ENCODE measurements at places on chromosomes 11 and 22.
A peak's percentile ranks its signal among the peaks of the same experiment; 100 is the strongest.

DNA sequence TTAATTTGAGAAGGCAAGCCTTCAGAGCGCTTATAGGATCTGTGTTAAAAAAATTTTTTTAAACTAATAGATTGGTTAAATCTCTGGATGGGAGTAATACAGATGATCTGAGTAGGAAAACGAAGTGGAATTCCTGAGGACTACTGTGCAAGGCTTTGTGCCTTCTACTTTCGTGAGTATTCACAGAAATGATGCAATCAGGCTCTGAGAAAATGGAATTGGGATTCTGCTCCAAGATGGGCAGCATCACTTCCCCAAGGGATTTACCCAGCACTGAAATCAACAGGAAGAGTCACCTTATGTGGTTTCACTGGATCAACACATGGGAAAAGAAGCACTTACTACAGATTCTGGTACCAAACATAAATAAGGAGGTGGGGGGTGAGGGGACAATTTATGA lies 12.5 kb downstream of the KMT5B start:
- DNase-seq = peak; percentile 62

DNA sequence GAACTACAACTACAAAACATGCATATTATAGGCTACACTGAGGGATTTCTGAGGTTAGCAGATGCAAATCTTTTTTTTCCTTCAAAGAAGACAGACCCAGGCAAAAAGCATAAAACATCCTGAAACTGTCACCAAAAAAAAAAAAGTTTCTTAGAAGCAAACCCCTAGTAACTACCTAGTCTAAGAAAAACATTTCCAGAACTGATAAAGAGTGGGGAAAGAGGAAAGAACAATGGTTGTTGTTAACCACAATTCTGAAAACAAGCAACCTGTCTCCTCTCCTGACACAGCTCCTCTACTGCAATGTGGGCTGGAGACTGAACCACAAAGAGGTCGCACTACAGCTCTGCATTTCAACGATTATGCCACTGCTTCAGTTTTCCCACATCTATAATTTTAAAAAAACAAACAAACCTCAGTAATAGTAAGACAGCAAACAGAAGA lies 15.0 kb downstream of the DENND5A start:
- no peak for DNase-seq

- peak; percentile 92 for DNase-seq
Observed at GRCh38 chr11:1060852-1061616, 13.6 kb upstream of the MUC2 start.

GRCh38 chr22:36985211-36985889 lies 33.9 kb downstream of the TST start:
- DNase-seq = no peak

- DNase-seq = no peak
Observed at GRCh38 chr11:47451990-47452389, 3.1 kb upstream of the RAPSN start.

DNA sequence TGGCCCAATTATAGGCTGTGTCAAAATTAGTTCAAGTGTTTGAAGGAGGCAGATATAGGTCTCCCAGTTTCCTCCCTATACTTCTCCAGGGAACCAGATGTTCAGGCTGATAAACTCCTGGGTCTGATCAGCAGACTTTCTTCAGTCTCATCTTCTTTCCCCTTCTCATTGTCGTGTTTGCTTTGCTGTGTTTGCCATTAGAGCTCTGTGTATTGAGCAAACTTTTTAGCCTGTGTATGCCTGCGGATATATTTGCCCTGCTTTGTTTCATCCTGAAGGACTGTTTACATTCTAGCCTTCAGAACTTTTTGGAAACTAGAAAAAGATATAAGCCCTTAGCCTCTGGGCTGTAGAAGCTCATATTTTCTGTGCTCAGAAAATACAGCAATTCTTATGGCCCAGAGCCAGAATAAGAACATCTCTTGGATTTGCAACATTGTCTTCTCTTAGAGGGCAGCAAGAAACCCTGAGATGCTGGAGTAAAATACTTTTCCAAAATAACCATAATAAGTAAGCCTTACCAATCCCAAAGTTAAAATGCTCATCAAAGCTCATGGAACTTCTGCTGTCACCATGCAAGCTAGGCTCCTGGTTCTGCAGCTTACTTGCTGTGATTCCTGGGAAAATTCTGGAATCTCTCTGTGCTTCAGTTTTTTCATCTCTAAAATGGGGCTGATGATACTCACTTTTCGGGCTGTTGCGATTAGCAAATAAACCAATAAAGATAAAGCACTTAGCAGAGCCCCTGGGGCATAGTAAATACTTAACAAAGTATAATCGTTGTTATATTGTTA lies 34.1 kb upstream of the ME3 start:
- DNase-seq = no peak

GRCh38 chr11:35272391-35272902 lies 133.5 kb downstream of the CD44 start:
- DNase-seq = no peak

DNA sequence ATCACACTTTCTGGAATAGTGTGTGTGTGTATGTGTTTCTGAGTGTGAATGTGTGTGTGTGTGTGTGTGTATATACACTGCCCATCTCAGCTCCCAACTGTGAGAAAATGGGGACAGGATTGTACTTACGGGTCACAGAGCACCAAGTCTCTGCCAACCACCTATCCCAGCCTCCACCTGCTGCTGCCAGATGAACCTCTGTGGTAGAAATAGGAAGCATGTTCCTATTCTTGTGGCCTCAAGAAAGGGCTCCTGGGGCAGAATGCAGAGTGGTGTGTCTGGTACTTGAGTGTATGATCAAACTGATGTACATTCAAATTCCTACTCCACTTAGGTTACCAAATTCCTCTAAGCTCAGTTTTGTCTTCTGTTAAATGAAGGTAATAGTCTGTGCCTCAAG lies 14.6 kb downstream of the UBASH3B start:
- DNase-seq = no peak

- DNase-seq = peak; percentile 81
Observed at GRCh38 chr11:63916837-63917691, at the start of gene RCOR2. Gene RCOR2 (minus strand): TSS chr11:63917164. CDS start chr11:63916456, 708 bp downstream.

- peak; percentile 54 for DNase-seq
Observed at GRCh38 chr22:23199159-23199558, 18.9 kb downstream of the BCR start.

- no peak for DNase-seq
Observed at GRCh38 chr11:82270870-82271269, 462.8 kb downstream of the FAM181B start.

- no peak for DNase-seq
Observed at GRCh38 chr11:6623391-6624363, 4.5 kb upstream of the TPP1 start.

GRCh38 chr11:2870969-2871680 lies 14.4 kb downstream of the CDKN1C start:
- DNase-seq = no peak

GRCh38 chr11:67268081-67268961 lies 2.0 kb downstream of the GRK2 start:
- no peak for DNase-seq

DNA sequence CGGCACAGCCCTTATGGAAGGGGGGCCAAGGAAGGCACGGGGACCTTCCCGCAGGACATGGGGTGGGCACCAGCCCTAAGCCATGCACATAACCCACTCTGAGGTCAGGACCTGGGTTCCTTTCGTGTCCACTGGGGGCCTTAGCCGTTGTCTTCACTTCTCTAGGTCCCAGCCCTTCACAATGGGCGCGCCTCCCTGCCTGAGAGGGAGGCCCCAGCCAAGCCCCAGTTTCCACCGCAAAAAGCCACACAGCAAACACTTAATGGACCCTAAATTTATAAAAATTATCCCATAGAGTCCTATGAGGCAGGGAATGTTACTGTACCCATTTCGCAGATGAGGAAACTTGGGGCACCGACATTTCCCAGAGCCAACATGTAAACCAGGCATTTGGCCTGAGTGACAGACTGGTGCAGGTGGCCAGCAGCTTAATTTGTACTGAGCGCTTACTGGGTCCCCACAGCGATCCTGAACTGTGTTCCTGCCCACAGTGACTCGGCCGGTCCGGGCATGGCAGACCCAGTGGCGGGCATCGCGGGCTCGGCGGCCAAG lies 1.2 kb downstream of the GAS2L1 start:
- no peak for DNase-seq

- DNase-seq = no peak
Observed at GRCh38 chr11:14567064-14567651, 47.0 kb upstream of the PSMA1 start.

DNA sequence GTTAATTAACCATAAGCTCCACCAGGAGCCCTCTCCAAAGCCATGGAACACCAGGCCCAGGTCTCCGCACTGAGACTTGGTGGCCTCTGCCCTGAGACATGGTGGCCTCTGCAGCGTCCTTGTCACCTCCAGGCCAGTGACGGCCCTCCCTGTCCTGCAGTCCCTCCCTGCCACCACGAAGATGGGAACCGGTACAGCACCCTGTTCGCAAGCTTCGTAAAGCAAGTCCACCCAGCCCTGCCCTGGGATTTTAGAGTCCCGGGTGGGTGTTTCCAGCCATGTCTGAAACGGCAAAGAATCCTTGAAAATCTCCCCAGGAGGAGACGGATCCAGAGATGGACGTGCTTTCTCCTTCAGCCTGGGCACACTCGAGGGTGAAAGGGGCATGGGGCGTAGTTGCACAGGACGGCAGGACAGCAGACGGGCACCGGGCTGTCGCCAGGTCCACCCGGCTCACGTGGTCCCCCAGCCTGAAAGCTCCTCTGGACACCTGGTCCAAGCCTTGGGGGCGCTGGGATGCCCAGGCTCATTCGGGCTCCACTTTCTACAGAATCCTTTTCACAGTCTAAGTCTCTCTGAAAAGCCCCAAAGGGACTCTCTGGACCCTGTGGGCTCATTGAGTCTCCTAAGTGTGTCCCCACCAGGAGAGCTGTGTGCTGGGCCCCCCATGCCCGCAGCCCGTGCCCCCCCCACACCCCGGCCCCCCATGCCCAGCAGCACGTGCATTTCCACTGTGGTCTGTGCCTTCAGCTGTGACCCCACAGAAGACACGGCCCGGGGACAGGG lies 456.2 kb downstream of the BRD1 start:
- DNase-seq = no peak

GRCh38 chr11:16505481-16505880 lies 149.1 kb upstream of the SOX6 start:
- no peak for DNase-seq

DNA sequence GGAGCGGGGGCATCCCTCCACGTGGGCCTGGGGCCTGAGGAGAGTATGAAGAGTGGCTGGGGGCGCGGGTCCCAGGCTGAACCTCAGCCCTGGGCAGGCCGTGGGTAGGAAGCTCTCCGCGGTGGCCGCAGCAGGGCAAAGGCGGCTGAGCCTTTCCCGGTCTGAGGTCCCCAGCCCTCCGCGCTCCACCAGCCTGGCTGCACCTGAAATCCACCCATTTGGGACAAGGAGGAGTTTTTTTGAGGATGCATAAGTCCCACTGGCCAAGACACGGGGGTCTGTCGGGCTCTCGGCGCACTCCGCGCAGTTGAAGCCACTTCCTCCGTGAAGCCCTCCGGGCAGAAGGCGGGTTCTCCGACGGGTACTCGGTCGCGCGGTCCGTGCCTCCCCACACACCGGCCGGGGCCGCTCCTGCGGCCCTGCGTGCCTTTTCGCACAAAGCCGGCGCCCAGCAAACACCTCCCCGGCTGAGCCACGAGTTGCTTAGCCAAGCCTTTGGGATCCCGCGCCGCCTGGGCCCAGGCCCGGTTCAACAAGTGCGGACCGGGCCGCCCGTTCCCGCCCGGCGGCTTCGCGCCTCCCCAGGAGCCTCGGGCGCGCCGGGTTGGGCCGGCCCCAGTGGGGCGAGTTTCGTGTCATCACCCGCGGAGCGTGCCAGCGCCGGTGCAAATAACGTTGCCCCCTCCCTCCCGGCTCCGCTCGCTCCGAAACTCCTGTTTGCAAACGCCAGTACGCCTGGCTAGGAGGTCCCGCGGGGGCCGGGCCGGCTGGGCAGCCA lies 666 bp upstream of the OVOL1 start:
- no peak for DNase-seq

GRCh38 chr11:131678658-131679340 lies 308.4 kb downstream of the NTM start:
- DNase-seq = no peak

DNA sequence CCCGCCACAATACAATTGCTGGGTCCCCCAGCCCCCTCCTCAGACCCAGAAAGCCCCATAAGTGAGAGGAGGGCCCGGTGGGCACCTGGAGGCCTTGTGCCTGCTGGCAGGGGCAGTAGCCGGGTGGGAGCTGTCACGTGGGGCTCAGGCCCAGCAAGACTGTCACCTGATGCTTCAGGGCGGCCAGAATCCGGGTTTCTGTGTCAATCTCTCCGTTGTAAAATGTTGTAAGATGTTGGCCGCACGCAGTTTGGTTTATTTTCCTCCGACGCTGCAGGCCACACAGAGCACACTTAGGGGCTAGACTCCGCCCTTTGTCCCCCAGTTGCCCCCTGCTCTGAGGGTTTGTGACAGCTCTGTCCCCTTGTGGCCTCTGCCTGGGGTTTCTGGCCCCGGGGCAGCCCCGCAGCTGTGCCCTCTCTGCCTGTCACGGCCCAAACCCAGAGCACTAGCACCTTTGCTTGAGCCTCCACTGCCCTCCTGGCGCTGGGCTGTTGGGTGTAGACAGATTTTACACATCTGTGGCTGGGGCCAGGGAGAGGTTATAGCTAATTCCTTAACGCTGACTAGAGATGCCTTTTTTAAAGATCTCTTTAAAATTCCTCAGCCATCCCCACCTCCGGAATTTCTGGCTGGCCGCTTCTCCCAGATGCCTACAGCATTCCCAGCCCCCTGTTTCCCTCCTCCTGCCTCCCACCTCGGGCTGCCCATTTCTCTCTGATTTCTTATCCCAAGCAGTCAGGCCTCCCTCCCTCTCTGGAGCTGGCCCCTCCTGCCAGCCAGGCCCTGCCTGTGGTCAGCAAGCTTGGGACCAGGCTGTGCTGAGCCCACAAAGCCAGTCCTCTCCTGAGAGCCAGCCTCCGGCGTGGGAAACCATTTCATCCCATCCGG lies 3.2 kb upstream of the PRR5 start:
- peak; percentile 100 for DNase-seq

DNA sequence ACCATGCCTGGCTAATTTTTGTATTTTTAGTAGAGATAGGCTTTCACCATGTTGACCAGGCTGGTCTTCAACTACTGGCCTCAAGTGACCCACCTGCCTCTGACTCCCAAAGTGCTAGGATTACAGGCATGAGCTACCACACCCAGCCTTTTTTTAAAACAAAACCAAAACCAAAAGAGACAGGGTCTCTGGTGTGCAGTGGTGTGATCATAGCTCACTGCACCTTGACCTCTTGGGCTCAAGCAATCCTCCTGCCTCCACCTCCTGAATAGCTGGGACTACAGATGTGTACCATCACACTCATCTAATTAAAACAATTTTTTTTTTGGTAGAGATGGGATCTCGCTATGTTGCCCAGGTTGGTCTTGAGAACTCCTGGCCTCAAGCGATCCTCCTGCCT lies 77.7 kb downstream of the PTPRJ start:
- DNase-seq = no peak

Data from EH (cell line).